Left renal pelvis (tissue), 4 donors: ENCODE measurements at places on chromosomes 16 and 17. TPM values are rescaled to one million over a fixed set of nuclear protein-coding genes. Genes with fewer than 3 reads are reported as not detected.

Gene FBXW10B
- 1.4 TPM for polyA plus RNA-seq

- DNase-seq: no peak
Measured at GRCh38 chr17:50687200-50688066, 20.3 kb downstream of the ANKRD40 start.

Gene GP1BA
- 1.8 TPM for polyA plus RNA-seq

GRCh38 chr16:49778202-49778930 is 77.5 kb downstream of the ZNF423 start:
- DNase-seq: no peak

GRCh38 chr17:32445497-32445896 is 1.2 kb downstream of the PSMD11 start:
- DNase-seq: no peak

DNA sequence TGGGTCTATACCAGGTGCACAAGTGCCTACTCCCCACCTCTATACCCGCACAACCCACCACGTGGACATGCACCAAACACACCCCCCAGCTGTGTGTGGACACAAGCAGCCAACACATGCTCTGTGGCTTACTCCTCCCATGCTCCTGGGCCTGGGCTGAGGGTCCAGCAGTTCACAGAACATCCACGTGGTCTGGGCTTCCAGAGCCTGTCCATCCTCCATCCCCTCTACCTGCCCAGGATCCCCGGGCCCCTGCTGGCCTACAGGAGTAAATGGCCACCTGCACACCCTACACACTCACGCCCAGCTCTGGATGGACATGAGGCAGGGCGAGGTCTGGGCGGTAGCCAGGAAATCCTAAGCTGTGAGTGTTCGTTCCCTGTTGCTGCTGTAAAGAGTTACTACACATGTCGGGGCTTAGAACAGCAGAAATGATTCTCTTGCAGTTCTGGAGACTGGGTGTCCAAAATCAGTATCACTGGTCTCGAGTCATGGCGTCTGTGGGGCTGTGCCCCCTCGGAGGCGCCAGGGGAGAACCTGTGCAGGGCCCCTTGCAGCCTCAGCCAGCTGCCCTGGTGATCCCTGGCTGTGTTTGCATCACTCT is 15.0 kb upstream of the RAI1 start:
- no peak for DNase-seq

Gene ITGB3
- polyA plus RNA-seq: 16.4 TPM

- no peak for DNase-seq
Measured at GRCh38 chr17:17812211-17813054, 24.4 kb downstream of the SREBF1 start.

Gene CDC6
- 26.8 TPM for polyA plus RNA-seq

Gene ZACN
- 1.6 TPM for polyA plus RNA-seq

Gene KCNJ2
- polyA plus RNA-seq: 3.8 TPM

DNA sequence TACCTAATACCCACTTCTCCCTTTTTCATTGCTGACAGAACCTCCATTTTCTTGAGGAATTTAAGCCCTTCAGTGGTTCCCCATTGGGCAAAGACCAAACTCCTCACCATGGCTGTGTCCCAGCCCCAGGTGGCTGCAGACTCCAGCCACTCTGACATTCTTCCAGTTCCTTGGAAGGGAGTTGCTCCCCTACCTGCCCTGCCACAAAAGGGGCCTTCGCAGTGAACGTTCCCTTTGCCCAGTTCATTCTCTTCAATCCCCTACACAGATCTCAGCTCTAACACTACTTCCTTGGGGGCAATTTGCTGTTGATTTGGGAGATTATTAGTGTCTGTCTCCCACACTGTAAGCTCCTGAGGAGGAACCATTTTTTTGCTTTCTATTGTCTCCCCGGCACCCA is 3.2 kb upstream of the AKTIP start:
- no peak for DNase-seq

DNA sequence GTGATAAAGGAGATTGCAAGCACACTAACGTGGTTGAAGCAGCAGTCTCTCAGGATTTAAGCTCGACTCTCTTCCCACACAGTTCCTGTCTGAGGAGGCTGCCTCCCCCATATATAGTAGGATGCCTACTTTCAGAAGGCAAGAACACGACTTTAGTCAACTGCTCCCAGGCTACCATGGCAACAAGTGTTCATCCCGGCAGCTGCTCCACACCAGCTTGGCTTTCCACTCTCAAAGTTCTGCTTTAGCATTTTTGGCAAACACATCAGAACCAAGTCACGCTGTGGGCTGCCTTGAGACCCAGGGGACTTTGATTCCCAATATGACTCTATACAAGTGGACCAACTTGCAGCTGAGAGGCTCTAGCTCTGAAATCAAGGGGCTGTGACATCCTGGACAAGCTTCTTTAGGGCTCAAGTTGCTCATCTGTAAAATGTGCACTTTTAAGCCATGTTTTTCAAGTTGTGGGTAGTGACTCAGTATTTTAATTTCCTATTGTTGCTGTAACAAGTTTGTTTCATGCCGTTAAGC is 16.5 kb downstream of the ZP2 start:
- no peak for DNase-seq

- no peak for DNase-seq
Measured at GRCh38 chr17:63722403-63722802, 19.2 kb downstream of the STRADA start.

GRCh38 chr17:38701504-38702165 is 3.4 kb upstream of the MLLT6 start:
- DNase-seq: no peak

- DNase-seq: no peak
Measured at GRCh38 chr17:48262982-48263730, 155.6 kb downstream of the SNX11 start.

DNA sequence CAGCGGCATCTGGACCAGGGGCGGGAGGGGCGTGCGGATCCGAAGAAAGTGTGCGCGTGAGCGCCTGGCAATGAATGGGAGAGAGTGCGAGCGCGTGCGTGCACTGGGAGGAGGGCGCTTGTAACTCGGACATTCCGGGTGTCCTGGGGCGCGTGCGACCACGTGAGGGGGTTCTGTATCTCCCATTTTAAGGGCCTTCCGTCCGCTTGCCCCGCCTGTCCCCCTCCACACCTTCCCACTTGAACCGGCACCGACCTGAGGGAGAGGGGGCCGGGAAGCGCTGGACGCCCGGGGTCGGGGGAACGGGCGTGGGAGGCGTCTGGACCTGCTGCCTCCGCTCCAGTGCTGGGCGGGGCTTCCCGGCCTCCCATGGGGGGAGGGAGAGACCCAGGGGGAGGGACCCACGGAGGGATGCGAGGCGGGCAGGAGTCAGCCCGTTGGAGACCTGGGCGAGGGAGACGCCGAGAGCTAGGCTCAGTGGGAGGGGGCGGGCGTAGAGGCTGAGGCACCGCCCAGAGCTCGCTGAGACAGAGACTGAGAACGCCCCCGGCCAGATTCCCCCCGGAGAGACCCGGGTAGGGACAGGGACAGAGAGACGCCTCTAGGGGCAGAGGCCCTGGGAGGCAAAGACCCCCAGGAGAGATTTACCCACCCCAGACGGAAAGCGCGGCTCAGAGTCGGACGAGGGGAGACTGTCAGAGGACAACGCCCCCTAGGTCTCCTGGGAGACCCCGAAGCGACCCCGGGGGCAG is at the start of gene KREMEN2:
KREMEN2 (plus strand) TSS at position 553 of the 752 bp plus-strand sequence. CDS start 246 bp downstream, outside the sequence.
- DNase-seq: no peak
